HT-29 (cell line): ENCODE measurements at places on chromosomes 2 and 18.

DNA sequence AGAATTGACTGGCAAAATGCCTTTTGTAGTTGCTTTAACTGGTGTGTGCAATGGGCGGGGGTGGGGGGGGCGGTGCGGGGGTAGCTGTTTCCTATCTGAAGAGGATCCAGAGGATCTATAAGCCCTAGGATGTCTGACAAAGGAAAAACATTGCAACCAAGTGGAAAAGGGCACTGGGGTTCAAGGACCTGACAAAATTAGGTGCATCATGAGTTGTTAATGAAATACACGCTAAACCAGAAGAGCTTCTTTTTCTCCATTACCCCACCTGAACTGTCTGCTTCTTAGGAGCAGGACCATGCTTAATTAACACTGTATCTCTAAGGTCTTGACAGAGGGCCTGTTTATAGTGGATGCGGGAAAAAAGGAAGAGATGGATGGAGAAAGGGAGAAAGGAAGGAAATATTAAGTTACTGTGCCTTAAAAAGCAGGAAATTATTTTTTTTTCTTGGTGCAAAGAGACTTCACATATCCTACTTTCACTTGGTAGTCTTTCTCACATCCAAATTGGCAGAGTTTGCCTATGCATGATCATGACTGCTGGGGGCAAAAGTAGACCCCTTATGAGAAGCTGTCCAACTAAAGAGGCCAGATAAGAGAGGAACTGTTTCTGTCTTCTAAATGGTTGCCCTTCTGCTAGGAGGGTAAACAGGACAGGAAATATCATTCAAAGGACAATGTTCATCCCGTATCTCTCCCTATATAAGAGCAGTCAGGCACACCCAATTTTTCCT lies 4.6 kb downstream of the RND3 start:
- DNase-seq: peak; percentile 43

DNA sequence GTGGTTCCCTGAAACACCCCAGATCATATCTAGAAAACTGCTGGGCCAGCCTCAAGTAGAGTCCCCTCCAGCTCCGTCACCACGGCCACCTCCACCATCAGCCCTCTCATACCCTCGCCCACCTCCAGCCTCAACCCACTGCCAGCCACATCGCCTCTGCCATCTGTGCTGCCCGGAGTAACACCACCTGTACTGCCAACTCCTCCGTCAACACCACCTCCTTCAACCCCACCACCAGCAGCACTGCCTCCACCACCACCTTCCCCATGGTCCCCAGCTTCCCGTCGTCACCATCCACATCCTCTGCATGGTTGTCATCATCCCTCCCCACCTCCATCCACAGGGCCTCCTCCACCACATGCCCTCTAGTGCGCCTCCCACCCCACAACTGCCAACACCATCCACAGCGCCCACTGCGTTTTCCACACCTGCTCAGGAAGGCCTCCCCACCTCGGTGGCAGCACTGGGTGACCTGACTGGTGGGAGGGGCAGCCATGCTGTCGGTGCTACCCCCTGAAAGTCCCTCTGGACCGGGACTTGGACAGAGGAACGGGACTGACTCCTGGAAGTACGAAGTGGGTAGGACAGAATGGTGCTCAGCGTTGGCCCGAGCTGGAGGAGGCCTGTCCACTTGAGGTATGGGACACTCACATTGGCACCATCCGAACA lies 1.6 kb downstream of the SNED1 start:
- no peak for DNase-seq

DNA sequence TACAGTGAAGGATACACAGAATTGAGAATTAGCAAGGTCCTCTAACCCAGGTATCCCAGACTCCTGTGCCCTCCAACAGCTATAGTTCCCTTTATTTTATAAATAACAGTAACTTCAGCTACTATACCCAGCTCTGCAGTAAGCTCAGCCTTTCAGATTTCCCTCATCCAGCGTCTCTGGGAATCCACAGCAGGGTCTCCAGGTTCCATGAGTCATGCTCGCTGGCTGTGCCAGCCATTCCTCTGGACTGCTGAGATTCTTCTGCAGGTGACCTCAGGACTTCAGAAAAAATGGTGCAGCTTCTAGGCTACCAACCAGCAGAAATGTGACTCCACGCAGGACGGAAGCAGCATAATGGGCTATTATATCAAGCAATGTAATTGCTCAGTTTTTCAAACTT lies 419.3 kb downstream of the ZNF516 start:
- DNase-seq: no peak

DNA sequence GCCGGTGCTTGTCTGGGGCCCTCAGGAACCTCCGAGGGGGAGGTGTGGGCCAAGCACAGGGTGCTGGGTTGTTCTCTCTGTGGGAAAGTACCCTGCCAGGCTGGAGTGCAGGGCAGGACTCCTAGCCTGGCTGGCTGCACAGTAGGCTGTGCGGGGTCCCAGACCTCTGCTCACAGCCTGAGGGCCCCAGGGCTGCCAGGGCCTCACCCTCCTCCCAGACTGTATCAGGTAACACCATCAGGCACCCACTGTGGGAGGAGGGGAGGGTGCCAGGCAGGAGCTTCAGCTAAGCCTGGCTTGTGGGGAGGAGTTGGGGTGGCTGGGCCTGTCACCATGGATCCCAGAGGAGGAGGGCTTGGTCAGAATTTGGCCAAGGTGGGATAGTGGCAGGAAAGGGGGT lies 211.9 kb upstream of the SMAD2 start:
- no peak for DNase-seq

DNA sequence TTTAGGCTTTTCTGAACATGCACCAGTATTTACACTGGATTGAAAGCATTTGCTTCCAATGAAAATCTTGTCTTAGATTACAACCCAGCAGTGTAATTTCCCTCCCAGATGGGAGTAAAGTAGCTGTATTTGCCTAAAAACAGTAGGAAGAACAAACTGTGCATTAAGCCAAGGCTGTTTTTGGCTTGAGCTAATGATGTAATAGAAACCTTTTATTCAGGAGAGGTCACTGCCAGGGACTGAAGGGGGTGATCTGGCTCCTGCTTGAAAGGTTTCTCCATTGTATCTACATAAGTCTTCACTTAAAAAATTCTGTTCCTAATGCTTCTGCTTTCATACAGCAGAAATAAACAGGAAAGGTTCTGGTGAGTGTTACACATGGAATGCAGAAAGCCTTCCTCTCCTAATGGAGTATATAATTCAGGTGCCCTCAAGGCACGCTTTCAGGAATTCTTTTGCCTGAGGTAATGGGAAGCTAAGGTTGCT lies 74.4 kb downstream of the MEIS1 start:
- no peak for DNase-seq

GRCh38 chr2:9258953-9259399 lies 52.4 kb downstream of the ASAP2 start:
- no peak for DNase-seq

DNA sequence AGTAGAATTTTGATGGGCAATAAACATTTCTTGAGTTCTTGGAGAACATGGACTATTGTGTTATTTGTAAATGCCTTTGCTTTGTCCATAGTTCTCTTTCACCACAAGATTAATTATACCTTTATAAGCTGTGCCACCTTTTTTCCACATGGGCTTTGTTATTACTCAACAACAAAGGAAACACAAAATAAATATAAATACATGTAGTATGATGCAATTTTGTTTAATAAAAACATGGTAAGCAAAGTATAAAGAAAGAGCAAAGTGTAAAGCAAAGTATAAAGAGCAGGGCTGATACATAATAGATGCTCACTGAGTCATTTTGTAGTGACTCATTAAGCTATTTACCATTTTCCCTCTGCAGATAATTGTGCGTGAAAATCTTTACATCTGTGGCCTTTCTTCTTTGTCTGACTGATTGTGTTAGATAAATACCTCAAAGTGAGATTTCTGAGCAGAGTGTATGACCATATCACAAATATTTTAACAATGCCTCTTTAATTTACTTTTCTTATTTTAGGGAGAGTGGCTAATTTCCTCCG lies 80.9 kb downstream of the CERS6 start:
- DNase-seq: no peak

DNA sequence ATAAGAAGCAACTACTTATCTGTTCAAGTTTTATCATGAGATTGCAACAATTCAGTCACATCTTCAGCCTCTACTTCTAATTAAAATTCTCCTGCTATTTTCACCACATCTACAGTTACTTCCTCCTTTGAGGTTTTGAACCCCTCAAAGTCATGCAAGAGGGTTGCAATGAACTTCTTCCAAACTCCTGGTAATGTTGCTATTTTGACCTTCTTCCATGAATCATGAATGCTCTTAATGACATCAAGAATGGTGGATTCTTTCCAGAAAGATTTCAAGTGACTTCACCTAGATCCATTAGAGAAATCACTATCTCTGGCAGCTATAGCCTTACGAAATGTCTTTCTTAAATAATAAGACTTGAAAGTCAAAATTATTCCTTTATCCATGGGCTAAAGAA lies 1052.8 kb upstream of the NRXN1 start:
- DNase-seq: no peak

GRCh38 chr2:31526946-31527732 lies 53.6 kb downstream of the SRD5A2 start:
- no peak for DNase-seq

DNA sequence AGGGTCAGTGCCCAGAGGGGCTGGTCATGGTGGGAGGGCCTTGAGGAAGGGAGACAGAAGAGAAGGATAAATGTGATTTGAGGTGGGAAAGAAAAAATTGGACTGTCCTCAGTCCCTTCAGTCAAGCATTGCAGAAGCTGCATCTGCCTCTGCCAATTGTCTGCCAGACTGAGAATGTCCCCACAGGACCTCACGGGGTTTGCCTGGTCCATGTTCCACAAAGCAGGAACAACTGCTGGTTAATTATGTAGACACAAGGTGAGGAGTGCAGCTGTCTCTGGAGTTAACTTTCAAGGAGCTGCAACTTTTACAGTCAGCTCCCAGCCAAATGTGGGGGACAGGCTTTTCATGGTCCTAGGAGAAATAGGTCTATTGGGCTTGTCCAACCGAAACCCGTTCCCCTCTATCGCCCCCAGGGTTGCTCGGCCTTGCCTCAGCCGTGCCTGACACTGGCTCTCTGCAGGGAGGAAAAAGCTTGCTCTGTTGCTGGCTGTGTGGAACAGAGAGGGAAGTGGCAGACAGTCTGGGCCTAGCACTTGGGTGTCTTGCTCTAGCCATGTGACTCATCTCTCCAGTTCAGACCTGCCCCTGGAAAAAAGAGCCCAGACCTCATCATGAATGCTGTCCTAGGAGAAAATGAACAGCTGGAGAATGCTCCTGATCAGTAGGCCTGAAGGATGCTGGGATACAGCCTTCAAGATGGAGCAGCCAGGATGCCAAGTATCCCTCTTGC lies 31.1 kb upstream of the PAX8 start:
- DNase-seq: no peak

DNA sequence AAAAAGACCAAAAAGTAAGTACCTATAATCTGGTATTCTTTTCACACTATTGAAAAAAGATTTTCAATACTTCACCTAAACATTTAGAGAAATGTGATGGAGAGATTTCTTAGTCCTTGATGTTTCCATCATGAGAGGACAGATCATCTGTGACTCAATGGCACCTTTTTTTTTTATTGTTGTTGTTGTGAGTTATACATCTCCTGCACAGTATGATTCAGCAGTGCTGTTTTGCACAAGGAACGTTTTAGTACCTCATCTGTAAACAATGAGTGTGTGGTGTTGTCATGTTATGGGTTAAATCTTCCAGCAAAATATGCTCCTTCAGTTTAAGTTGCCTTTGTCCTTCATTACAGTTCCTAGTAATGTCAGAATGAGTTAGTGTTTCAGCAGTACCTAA lies 2.2 kb downstream of the KIAA1328 start:
- no peak for DNase-seq

DNA sequence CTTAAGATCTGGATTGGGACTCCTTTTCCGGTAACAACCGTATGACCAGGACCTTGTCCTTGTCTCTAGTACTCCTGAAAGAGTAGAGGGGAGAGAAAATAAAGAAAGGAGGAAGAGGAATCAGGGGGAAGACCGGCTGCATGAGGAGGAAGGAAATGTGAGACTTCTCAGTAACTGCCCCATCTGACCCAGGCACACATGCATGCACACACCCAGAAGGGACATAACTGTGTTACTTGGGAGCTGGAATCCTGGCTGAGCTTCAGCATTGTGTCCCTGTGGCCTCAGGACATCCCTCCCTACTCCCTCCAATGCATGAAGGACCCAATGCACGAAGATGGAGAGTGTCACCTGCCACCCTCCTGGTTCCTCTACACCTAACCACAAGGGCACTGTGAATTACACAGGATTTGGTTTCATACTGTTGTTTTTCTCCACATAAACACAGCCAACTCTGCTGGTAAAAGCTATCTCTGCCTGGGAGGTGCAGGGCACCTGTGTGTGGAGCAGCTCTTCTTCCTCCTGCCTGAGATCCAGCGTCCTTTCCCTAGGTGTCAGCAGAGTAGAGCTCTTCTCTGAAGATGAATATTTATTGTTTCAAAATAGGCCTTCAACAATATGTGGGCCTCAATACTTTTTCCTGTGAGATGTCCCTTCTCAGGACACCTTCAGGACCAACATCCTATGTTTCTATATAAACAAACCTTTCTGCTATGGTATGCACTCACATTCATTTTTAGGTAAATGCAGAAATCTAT lies 574.1 kb upstream of the ID2 start:
- peak; percentile 15 for DNase-seq

GRCh38 chr2:64627860-64628841 lies 25.6 kb downstream of the SERTAD2 start:
- no peak for DNase-seq

DNA sequence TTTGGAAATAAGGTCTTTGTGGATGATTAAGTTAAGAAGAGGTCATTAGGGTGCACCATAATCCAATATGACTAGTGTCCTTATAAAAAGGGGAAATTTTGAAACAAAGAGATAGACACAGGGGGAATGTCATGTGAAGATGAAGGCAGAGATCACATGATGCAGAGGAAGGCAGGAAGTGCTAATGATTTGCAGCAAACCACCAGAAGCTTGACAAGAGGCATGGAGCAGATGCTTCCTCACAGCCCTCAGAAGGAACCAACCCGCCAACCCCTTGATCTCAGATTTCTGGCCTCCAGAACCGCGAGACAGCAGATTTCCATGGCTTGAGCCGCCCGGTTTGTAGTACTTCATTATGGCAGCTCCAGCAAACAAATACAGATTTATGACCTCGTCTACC lies 17.4 kb upstream of the SMARCAL1 start:
- no peak for DNase-seq

DNA sequence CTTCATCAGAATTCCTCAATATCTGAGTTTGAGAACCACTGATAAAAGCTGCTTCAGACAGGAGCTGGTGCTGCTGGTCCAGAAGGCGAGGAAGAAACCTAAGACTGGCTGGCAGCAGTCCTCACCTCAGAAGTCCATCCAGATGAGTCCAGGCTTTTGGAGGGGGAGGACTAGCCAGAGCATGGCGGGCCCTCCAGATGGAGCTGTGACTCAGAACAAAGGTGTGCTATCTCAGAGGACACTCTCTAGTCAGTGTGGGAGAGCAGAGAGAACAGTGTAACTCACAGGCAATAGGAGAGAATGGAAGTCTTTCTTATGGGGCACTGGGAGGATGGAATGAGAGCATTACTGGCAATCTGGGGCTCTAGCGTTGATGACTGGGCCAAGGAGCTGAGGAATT lies 191.4 kb downstream of the NYAP2 start:
- DNase-seq: no peak

- DNase-seq: peak; percentile 27
Observed at GRCh38 chr18:37322492-37323035, 243.0 kb downstream of the CELF4 start.

- DNase-seq: peak; percentile 26
Observed at GRCh38 chr2:65017335-65017734, 28.1 kb downstream of the SLC1A4 start.

GRCh38 chr2:216312441-216312840 lies 59.8 kb downstream of the MARCHF4 start:
- no peak for DNase-seq

GRCh38 chr2:239883326-239884050 lies 141.7 kb downstream of the NDUFA10 start:
- DNase-seq: no peak

- DNase-seq: no peak
Observed at GRCh38 chr2:67065046-67065445, 332.1 kb upstream of the ETAA1 start.
